ELF-1 (cell line): ENCODE measurements at places on chromosomes 2 and 18.

DNA sequence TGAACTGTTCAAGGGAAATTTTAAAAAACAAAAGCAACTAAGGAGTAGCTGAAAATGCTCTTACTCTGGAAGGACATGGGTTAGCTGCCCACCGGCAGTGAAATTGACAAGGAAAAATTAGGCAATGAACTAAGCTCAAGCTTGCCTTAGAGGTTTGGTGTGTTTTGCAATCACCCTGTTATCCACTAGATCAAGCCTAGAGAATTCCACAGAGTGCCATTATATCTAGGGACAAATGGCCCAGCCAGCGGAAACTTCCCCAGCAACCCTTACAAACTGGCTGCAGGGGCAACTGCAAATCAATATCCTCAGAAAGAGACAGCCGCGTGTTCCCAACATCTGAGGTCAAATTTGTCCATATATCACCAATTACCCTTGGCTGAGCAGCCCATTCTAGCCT lies 258.2 kb downstream of the SP3 start:
- DNase-seq, result no peak

DNA sequence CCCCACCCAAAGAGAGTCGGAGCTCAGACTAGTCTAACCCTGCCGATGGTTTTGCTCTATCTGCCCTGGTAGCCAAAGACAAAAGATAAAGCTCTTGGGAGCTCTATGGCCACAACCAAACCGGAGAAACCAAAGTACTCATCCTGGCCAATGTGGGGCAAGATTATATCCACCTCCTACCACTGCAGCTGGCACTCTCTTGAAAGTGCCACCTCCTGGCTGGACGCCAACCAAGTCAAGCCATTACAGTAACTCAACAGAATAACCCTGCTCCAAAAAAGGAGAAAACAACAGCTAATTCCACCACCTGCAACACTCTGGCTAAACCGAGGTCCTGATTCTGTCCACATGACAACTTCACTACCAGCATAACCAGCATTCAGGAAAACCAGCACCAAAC lies 57.6 kb downstream of the SESTD1 start:
- DNase-seq, result no peak

- no peak for DNase-seq
Observed at GRCh38 chr2:170585067-170585466, 130.1 kb upstream of the SP5 start.

GRCh38 chr2:83742117-83742782 lies 716.8 kb downstream of the SUCLG1 start:
- DNase-seq, result no peak

GRCh38 chr18:76491776-76492668 lies 3.0 kb downstream of the ZNF516 start:
- peak; percentile 67 for DNase-seq

GRCh38 chr2:219408204-219408603 lies 10.0 kb upstream of the DES start:
- DNase-seq, result no peak

- peak; percentile 88 for DNase-seq
Observed at GRCh38 chr2:120766470-120767351, 31.0 kb downstream of the GLI2 start.

DNA sequence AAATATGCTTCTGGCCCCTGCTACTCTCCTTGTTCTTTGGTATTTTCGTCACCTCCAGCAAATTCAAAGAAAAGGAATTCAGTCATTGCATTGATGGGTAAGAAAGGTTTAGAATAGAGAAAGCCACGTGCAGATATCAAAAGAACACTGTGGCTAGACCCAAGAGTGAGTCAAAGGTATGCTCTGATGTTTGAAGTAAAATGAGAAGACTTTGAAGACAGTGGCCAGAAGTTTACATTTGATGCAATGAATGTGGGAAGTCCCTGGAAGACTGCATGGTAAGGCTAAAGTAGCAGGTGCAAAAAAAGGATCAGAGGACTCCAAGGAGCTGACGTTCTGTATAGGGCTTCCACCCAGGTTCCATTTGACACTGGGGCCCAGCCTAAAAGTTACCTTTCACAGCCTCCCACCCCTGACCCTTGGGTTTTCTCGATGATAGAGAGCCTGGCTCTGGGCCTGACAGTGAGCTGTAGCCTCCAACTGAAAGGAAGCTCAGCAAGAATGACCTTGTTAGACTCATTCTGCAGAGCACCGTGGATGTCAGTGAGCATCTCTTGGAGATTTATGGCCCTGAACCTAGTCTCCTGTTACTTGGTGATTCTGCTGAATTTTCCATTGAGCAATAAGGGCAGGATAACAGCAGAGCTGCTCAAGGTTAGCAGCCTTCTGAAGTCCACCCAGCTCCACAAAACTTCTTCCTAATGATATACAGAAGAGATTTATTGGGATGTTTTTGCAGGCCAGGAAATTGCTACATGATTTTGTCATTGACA lies 223.7 kb upstream of the RBBP8 start:
- no peak for DNase-seq

DNA sequence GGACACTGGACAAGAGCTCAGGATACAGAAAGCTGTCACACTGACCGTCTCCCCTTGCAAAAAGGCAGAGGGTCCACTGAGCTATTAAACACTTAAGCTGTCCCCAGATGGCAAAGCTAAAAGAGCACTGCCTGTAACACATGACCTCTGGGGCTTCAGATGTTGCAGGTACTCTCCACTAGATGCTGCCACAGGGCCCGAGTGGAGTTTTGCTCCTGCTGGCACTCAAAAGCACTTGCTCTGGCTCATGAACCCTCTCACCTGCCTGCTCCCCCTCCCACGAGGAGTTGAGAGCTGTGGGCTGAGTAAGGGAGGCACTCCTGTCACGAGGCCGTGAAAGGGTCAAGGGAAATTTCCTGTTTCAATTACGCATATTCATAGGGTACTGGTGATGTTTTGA lies 227.9 kb downstream of the PRKCE start:
- DNase-seq, result no peak

DNA sequence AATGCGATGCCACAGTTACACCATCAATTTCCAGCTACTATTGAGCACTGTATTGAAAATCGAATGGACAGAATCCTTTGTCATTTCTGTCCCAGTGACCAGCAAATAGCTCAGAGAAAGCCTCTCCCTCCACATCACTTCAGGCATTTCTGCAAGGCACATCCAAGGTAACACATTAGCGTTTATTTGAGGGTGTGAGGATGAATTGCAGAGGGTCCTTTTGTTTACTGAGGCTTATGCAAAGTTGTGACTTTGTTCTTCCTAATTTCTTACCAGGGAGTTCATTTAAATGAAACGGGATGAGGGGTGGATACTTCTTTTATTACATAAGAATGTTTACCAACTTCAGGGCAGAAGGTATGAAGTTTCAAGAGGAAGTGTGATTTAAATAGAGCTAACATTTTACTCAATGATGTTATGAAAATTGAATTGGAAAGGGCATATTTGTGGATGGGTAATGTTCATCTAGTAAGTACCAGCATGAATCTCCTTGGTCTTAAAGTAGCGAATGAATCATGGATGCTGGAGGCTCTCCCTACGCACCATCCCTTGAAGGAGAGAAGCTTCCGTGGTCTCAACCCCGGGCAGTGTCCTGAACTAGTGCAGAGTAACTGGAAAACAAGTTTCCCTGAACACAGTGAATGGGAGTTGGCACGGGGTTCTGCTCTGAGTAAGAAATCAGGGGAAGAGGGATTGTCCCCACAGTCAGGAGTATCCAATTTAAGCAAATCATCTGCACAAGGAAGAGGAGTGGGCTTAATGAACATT lies 756.5 kb downstream of the GALR1 start:
- DNase-seq, result no peak

DNA sequence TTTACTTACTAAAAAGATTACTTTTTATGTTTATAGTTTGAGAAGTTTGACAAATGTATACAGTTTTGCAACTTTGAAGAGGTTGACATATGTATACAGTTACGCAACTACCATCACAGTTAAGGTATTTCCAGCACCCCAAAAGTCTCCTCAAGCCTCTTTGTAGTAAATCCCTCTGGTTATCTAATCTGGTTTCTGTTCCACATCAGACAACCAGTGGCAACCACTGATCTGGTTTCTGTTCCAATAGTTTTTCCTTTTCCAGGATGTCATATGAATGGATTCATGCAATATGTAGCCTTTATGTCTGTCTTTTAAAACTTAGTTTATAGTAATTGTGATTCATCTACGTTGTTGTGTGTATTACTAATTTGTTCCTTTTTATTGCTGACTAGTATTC lies 23.5 kb downstream of the IFIH1 start:
- DNase-seq, result no peak

DNA sequence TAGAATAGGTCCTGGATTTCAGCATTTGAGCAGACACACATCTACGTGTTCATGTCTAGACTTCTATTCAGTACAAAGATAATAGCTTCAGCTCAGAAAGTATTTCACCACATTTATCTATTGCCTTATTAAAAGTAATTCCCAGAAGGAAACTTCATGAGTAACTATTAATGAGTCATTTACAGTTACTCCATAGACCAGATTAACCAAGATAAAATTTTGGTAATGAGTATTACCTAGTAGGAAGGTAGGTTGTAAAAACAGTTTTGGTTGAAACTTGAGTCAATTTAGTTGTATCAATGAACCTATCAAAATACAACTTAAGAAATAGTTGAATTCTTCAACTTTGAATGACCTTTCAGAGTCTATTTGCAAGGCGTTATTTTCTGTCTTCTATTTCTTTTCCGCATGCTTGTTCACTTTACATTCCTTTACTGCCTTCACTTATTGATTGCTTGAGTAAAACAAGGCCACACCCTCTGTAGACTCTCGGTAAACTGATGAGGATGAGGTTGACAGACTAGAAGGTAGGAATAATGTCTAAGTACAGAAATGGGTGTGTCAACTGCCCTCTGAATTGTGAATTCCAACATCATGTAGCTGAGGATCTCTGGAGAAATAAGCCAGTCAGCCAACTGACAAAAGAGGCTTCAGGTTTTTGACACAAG lies 1165.6 kb upstream of the ZEB2 start:
- no peak for DNase-seq

DNA sequence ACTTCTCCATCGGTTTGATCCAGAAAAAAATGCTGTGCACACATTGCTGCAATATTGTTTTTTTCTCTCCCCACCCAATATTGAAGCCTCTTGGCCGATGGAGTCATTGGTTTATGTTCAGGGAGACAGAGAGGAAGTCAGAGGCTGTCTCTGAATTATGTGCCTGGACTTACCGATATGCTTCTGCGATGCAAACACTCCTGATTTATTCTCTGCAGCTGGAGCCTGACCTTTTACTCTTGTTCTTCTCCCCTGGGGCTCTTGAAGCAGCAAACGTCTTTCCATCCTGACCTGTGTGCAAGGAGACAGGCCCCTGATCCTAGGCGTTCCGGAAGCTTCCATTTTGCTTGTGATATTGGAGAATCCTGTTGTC lies 99.6 kb downstream of the PTGR3 start:
- no peak for DNase-seq

DNA sequence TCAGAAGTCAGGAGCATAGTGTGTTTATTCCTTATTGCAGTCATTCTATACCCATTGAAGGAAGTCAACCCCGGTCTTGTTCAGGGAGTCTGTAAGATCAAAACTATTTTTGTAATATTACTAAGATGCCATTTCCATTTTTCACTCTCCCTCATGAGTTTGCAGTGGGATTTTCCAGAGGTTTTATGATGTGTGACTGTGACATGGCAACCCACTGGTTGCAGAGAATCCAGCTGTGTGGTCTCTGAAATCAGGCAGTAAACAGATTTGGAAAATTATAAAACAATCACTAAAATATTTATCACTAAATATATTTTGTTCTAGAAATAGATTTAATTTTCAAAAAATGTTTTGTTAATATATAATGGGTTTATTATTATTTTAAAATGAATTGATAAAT lies 38.1 kb downstream of the DLGAP1 start:
- no peak for DNase-seq

- no peak for DNase-seq
Observed at GRCh38 chr18:66143029-66143428, 392.2 kb downstream of the CDH7 start.

- DNase-seq, result no peak
Observed at GRCh38 chr2:236562434-236562833, 7.2 kb upstream of the ACKR3 start.

GRCh38 chr18:42011053-42011452 lies 56.0 kb downstream of the PIK3C3 start:
- DNase-seq, result no peak

DNA sequence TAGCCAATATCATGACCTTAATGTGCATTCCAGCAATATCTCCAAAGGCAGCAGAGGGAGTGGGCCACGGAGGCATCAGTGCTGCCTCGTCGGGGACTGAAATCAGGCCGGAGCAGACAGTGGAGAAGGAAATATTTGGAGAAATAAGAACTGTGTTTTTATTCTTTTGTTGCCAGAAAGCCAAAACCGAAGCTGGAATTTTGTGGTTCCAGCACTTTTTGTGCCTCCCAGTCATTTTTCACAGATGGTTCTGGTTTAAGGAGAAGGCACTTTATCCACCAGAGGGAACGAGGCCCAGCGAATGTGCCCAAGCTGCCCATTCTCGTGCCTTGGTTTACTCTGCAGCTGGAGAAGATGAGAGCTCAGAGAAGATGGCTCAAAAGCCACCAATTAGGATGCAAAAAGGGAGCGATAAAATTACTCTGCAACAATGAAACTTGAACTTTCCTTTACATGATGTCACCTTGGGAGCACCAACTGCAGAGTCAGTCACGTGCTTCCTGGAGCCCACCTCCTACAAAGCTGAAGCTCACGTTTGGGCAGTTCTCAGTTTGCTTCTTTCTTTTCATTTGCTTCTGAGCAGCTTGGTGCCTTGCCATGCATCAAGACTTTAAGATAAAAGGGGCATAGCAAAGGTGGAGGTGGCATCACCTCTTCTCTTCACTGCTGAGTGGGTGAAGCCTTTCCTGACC lies 288.7 kb downstream of the LPIN1 start:
- no peak for DNase-seq

- no peak for DNase-seq
Observed at GRCh38 chr2:159076241-159076640, 107.8 kb downstream of the TANC1 start.

DNA sequence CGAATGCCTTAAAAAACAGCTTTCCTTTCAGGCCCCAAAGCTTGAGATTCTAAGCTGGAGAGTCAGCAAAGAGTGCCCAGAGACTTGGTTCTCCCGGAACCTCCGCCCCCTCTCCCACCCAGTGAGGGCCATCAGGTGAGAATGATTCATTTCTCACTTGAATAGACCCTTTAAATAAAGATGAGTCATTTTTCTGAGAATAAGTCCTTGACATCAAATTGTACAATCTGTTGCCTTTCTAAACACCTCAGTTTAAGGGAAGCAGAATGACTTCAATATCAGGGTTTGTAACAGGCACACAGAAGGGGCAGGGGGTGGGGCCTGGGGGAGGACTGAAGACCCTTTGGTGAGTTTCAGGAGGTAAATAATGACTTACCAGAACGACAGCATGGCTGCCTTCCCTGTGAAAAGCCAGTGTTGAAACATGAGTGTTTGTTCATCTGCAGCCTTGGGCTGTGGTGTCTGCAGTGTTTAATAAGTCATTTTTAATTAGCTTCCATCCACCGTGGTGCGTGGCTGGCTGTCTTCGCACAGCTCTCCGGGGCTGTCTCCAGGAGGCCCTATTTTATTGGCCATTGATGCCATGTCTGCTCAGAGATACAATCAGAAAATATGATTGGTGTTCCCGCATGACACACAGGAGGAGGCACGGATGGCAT lies 134.9 kb upstream of the ZNF236 start:
- no peak for DNase-seq
